ENCODE measurements at places on chromosomes 5 and 9.

- DNase-seq = no peak
Measured at GRCh38 chr9:109355564-109356297, 34.9 kb upstream of the EPB41L4B start.

- no peak for DNase-seq
Measured at GRCh38 chr5:179254638-179255271, 90.5 kb downstream of the ADAMTS2 start.

DNA sequence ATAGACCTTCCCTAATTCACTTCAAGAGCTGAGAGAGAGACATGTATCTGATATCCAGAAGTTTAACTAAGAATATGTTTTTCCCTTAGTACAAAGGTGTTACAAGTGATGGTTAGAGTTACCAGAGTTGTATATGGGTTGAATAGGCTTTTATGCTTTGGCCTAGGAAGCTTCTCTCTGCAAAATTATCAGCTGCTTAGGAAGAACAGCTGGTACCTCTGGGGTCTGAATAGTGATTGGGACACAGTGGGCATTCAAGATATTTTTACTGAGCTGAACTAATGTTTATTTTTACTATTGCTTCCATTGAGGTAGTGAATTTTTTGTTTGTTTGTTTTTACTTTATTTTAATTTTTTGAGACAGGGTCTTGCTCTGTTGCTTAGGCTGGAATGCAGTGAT lies 67.6 kb upstream of the BASP1 start:
- DNase-seq = no peak

DNA sequence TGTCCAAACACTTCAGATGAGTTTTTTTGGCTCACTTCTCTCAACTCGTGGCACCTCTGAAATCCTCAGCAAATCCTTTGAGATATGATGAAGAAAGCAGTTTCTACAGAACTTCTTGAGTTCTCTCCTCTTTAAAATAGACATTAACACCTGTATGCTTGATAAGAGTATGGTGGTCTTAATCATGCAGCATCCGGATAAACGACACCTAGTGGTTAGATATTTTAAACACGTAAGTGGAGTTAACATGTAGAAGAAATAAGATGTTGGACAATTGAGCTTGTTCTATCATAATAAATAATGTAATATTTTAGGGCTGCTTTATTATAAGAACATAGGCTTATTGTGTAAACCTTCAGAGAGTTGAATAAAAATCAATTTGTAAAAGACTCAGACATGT lies 324.8 kb downstream of the CYLC2 start:
- no peak for DNase-seq

DNA sequence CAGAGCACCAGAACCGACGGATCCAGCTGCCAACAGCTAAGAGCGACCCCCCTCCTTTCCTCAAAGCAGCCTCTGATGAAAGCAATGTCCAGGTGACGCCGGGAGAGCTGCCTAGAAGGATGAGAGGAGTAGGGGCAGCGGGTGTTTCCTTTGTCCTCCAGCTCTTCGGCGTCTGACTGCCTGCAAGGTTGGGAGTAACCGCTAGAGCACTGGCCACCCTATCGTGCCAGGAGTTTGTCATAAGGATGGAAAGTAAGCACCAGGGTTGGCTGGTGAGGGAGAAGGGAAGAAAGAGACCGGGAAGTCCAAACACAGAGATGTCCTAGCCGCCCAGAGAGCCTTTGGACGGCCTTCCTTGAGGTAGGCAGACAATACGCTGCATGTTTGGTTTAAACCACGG lies 10.8 kb downstream of the MRPL36 start:
- DNase-seq = no peak

DNA sequence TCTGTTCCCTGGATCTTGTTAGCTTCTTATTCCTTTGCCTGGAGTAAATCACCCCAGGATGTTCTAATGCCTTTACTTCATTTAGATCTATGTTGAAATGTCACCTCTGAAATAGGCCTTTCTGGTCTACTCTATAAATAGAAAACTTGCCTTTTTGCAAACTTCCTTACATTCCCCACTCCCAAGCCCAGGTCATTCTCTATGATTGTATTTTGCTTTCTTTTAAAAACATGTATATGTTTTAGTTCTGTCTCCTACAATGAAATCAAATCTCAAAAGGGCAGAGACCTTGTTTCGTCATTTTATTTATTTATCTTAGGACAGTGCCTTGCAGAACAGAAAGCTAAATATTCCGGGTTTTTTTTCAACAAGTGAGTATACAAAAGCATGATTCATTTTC lies 1657.7 kb upstream of the C9orf72 start:
- DNase-seq = no peak

DNA sequence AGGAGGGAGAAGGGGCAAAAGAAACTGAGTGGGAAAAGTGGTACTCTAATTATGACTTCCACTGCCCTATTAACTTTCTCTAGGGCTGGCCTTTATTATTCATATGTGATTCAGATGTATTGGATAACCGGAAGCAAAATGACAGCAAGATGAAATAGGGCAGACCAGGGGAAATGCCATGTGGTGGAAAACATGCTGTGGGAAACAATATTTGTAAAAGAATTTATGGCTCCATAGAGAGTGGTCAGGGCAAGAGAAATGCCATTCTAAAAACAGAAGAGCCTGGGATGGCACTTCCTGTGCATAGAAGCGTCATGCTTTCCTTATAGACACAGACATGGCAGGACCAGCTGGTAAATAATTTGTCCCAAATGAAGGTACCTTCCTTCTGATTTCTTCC lies 67.7 kb downstream of the MEGF10 start:
- DNase-seq = no peak

DNA sequence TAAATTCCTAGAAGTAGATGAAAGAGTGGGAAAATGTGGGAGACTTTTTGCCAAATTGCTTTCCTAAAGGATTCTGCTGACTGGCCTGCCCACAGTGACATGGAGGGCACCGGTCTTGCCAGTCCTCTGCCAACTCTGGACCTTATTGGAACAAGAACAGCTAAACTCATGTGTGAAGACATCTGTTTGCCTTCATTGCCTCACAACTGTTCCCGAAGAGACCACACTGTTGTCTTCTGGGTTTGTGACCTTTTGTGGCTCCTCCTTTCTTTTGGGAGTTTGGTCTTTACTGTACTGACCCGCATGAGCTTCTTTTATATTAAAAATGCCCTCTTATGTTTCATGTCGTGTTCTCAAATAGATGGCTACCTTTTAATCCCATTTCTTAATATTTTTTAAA lies 16.1 kb upstream of the WNK2 start:
- no peak for DNase-seq

DNA sequence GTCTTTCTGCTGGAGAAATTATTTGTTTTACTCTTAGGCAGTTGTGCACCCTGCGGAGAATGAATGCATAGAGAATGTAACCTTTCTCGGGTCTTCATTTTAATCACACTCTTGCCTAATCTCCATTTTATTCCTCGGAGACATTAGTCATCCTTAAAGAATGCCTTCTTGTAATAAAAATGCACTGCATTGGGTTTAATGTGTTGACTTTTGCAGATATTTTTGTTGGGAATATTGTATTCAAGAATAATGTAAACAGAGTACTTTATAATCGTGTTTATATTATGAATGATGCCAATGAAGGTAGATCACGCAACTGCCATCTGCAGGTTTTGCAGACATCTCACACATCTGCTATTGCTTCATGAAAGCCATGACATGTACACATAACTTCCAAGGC lies 1093.9 kb upstream of the CDH6 start:
- DNase-seq = peak; percentile 92

DNA sequence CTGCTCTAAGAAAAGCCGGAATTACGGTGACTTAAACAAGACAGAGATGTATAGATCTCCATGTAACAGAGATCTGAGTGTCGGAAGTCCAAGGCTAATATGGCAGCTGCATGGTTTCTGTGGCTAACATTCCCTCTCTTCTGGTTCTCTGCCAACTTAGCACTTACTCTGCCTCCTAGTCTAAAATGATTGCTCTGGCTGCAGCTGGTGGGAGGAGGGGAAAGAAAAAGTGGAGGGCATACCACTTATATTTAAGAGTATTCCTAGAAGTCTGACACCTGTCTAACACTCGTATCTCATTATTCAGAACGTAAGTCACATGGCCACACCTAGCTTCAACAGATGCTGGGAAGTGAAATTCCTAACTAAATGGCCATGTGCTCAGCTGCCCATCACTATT lies 551.5 kb upstream of the TLE4 start:
- DNase-seq = no peak

GRCh38 chr5:145340099-145340498 lies 495.0 kb downstream of the PRELID2 start:
- DNase-seq = no peak

DNA sequence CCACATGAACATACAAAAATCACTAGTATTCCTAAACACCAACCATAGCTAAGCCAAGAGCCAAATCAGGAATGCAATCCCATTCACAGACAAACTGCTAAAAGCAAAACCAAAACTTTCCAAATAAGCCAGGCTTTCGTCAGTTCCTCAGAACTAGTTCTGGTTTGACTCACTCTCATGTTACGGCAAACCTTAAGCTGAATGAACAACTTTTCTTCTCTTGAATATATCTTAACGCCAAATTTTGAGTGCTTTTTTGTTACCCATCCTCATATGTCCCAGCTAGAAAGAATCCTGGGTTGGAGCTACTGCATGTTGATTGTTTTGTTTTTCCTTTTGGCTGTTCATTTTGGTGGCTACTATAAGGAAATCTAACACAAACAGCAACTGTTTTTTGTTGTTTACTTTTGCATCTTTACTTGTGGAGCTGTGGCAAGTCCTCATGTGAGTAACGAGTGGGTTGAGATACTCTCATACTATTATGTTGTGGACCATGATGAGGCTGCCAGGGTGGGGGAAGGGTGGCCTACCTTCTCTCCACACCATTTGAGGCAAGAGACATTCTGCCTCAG lies at the start of gene PDCD1LG2:
Gene PDCD1LG2, plus strand, starts transcription at position 172 of the 572 bp plus-strand sequence. CDS start 12,016 bp downstream, outside the sequence.
- no peak for DNase-seq

DNA sequence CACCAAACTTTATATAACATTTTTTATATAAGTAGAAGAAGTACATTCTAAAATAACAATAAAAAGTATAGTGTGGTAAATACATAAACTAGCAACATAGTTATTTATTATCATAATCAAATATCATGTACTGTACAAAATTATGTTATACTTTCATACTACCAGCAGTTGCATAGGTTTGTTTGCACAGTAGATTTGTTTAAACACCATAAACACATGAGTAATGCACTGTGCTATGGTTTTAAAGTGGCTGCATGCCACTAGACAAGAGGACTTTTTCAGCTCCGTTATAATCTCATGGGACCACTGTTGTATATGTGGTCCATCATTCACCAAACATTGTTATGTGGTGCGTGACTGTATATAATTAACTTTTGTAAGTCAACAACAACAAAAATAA lies 137.6 kb downstream of the DRD1 start:
- DNase-seq = no peak

GRCh38 chr9:86801246-86801645 lies 146.1 kb downstream of the GAS1 start:
- no peak for DNase-seq

DNA sequence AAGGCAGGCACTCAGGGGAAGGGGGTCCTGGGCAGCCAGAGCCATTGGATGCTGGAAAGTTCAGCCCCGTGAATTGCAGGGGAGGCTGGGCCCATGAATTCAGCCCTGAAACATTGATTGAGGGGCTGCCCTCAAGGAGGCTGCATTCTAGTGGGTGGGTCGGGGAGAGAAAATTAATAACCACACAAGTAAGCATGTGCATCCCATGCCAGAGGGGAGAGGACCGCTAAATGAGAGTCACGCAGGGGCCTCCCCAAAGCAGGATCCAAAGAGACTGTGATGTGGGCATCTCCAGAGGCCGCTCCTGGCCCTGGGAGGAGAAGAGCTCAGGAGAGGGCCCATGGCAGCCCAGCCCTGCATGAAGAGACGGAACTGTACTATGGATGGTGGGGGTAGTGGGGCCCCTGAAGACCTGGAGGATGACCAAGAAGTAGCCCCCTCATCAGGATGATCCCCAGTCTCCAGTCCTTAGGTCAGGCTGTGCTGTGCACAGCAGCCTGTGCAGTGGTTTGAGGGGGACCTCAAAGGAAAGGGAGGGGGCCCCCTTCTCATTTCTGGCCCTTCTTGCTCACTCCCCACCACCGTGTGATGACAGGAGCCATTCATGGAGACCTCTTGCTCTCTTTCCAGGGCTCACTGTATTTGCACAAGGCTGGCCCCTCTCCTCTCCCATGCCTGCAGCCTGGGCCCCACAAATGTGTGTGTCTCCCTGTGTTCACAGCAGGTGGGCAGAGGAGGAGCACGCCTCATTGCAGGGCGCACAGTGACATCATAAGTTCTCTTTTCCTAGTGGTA lies 233.6 kb upstream of the IRX1 start:
- DNase-seq = no peak

DNA sequence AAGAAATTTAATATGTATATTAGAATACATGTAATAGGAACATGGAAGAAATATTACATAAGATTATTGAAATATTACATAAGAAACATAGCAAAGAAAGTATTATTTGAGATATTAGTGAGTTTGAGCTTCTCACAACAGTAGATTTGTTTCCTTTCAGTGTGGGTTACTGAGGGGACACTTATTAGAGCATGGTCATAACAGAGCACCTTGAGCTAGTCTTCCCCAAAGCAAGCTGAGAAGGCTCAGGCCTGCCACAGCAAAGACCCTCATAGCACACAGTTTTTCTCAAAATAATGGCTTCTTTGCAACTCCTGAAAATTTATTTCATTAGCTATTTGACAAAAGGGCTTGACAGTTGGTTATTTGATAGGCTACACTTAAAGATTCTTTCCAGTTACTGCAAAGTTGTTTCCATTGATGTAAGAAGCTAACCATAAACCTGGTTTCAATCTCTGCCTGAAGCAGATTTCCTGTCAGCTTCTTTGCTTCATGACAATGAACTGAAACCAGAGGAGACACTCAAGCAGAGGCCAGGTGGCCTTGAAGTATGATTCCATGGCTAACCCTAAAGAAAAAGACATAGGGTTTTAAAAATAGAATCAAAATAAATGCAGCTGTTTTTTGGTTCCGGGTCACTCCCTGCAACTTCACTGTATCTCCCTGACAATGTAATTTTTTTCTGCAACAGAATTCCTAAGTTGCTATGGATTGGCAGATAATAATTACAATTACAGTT lies 68.6 kb downstream of the ERMP1 start:
- DNase-seq = no peak

GRCh38 chr9:127095411-127095810 lies 27.0 kb downstream of the ANGPTL2 start:
- no peak for DNase-seq

GRCh38 chr5:98076501-98076900 lies 697.0 kb upstream of the RGMB start:
- DNase-seq = no peak

- no peak for DNase-seq
Measured at GRCh38 chr9:124458441-124458840, 8.2 kb downstream of the ADGRD2 start.

- no peak for DNase-seq
Measured at GRCh38 chr5:42502613-42503470, 79.6 kb downstream of the GHR start.

DNA sequence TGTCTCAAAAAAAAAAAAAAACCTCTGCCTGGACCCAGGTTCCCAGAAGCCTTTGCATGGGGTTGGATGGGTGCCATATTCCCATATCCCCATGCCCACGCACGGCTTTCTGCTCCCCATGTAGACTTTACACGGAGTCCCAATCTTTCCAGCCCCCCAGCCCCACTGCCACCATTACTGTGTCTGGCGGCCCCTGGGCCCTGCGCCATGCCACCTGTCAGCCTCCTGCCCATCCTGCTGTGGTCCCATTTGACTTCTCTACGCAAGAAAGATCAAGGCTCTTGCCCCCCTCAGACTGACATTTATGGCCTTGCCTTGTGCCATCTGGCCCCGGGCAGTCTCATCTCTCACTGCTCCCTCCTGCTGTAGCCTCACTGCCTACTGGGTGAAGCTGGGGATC lies 6.5 kb upstream of the AK1 start:
- no peak for DNase-seq
